ENCODE measurements at places on chromosomes 2 and 18.

DNA sequence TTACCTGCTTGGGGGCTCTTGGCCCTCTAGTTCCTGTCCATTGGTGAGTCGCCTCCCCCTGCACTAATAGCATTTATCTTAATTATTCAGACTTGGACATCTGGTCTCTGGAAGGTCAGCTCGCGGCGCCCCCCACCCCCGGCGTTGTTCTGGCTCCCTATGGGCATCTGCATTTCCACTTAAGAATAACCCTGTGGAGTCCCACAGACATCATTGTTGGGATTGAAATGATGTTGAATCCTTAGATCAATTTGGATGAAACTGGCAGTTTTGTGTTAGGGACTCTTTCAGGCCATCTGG is 313.8 kb upstream of the HS6ST1 start:
- no peak for DNase-seq

DNA sequence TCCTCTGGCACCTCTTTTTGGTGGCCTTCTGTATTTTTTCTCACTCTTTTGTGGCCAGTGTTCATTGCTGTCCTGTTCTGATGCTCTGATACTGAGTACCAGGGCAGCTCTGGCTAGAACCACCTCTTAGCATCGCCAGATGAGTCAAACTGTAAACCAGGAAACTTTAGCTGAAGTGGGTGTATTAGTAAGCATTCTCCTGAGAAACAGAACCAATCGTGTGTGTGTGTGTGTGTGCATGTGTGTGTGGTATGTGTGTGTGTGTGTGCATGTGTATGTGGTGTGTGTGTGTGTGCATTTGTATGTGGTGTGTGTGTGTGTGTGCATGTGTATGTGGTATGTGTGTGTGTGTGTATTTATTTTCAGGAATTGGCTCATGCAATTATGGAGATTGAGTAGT is 166.3 kb upstream of the SKOR2 start:
- no peak for DNase-seq

DNA sequence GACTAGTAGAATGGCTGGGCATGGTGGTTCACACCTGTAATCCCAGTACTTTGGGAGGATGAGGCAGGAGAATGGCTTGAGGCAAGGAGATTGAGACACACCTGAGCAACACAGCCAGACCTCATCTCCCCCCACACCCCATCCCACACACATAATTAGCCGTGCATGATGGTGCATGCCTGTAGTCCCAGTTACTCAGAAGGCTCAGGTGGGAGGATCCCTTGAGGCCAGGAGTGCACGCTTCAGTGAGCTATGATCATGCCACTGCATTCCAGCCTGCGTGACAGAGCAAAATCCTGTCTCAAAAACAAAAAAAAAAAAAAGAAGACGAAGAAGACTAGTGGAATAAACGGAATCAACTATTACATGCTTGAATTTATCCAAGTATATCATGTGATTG is 150.0 kb downstream of the STK39 start:
- DNase-seq, result peak; percentile 78

- no peak for DNase-seq
These were observed 261.8 kb upstream of the CHAC2 start for GRCh38 chr2:53505826-53506225.

GRCh38 chr2:164739966-164740365 is 101.7 kb downstream of the COBLL1 start:
- peak; percentile 63 for DNase-seq

DNA sequence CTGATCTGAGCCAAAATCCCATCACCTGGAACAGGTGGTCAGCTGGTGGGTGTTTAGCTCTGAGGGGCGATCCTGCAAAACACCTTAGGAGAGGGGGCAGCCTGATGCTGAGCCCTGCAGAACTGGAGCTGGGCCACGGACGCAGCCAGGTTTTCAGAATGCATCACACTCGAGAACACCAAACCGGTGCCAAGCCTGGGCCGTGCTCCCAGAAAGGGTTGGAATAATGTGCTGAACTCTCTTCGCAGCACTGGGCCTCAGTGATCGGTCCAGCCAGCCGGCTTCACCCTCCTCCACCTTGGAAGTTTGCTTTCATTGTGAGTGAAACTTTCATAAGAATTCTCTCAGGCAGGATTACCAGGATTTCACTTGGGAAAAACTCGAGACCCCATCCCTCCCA is 56.5 kb upstream of the TTC39C start:
- no peak for DNase-seq

- DNase-seq, result no peak
These were observed 555.2 kb downstream of the DCDC2C start for GRCh38 chr2:4258563-4258962.

DNA sequence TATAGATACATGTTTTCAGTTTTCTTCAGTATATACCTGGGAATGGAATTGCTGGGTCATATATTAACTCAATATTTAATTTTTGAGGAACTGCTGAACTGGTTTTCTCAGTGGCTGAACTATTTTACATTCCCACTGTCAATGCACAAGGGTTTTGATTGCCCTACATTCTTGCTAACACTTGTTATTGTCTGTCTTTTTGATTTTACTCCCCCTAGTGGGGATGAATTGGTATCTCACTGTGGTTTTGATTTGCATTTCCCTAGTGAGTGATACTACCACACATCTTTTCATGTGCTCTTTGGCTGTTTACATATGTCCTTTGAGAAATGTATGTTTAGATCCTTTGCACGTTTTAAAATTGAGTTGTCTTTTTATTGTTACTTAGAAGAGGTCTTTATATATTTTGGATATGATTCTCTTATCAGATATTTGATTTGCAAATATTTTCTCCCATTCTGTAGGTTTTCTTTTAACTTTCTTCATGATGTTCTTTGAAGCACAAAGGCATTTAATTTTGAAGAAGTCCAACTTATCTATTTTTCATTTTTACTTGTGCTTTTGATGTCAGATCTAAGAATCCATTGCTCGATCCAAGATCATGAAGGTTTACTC is 36.2 kb downstream of the ASB1 start:
- peak; percentile 3 for DNase-seq

GRCh38 chr2:156325688-156326525 is 6.6 kb downstream of the NR4A2 start:
- DNase-seq, result no peak

GRCh38 chr2:174026122-174026845 is 61.1 kb upstream of the SP3 start:
- DNase-seq, result no peak

- no peak for DNase-seq
These were observed 90.8 kb upstream of the MEIS1 start for GRCh38 chr2:66344087-66344663.

GRCh38 chr18:59264651-59265245 is 8.5 kb downstream of the RAX start:
- no peak for DNase-seq

DNA sequence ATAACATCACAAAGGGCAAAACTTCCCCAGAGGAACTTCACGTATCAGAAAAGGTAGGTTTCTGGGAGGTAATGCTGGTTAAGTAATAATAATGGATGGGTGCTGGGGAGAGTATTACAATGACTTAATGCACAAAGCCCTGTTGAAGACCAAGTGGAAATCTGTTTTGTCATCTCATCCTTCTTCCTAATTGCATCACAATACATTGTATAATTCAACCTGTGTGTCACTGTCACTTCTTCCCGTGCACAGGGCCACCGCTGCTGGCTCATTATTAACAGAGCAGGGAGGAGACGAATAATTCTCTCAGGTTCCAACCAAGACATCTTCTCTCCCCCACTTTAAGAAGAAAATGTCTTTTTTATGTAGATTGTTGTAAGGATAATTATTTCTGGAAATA is 290.9 kb downstream of the AGAP1 start:
- no peak for DNase-seq

GRCh38 chr2:11716689-11717321 is 29.6 kb upstream of the LPIN1 start:
- DNase-seq, result no peak

DNA sequence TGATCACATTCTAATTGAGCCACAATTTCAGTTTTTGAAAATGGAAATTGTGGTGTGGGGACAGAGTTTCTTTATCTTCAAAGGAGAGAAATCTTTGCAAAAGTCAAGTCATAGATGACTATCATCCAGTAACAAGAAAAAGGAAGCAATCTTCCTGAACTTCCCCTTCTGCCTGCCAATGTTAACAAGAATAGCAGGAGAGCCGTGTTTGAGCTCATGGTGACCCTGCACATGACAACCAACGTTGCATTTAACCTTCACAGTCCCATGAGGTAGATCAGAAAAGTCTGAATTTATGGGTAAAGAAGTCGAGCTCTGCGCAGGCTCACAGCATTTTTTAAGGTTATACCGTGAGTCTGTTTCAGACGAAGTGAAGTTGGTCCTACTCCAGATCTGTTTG is 454.9 kb downstream of the LPIN1 start:
- no peak for DNase-seq

DNA sequence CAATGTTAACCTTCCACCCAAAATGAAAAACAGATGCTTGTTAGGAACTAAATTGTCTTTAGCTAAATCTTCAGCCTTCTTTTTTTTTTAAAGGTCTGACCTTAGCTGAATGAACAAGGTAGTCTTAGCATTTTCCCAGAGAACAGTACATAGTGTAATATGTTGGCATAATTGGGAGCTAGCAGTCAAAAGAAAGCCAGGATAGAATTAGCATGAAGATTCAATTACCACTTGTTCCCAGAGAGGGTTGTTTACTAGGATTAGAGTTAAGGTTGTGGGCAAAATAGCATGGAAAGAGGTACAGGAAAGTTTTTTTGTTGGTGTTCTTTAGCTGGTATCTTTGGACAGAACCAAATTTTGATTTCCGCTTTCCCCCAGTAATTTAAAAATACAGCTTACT is 6.9 kb downstream of the CDH20 start:
- DNase-seq, result no peak

DNA sequence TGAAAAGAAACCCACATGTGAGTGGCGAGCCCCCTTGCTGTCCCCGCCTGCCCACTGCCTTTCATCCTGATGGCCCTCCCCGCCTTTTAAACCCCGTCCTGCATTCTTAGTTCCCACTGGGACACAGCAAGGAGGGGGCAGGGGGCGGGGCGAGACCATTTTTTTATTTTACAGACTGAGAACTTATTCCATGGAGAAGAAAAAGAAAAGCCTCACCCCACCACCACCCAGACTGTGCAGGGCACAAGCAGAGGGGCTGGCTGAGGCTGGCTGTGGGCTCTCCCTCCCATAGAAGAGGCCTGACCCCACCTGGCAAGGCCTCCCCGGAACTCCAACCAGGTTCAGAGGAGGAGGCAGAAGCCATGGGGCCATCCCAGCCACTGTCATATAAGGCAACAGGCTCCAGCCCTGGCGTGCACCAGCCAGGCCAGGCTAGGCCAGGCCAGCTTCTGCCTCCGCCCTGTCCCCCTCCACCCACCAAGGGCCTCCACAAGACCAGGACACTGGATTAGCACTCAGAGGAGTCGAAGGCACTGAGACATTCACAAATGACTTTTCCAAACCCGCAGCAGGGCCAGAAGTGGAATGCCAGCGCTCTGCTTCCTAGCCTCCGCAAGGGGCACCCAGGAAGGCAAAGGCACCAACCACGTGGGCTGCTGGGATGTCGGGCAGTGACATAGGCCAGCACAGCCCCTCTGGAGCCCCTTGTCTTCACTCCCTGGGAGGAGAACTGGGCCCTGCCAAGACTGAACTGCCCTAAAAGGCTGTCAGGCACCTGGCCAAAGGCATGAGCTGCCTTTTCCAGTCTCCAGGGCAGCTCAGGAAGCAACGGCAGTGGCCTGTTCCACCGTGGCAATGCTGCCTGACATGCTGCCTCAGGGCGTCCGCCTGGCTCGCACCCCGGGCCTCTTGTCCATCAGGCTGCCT is 37.5 kb upstream of the SEMA4C start:
- DNase-seq, result no peak

- no peak for DNase-seq
These were observed 405.0 kb upstream of the SLC39A10 start for GRCh38 chr2:195252018-195252417.

DNA sequence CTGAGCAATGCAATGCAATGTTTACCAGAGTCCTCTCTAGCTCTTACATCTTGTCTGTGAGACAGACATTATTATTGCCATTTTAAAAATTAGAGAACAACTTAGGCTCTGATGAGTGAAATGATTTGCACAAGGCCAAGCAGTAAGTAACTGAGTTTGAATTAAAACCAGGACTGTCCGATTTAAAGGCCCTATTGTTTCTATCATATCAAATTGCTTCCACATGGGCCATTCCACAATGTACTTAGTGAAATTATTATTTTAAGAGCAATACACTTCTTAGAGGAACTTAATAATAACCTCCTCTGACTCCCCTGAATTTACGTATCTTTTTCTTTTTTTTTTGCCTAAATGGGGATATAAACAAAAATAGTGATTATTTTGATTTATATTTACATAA is 64.6 kb downstream of the PLCL1 start:
- no peak for DNase-seq

DNA sequence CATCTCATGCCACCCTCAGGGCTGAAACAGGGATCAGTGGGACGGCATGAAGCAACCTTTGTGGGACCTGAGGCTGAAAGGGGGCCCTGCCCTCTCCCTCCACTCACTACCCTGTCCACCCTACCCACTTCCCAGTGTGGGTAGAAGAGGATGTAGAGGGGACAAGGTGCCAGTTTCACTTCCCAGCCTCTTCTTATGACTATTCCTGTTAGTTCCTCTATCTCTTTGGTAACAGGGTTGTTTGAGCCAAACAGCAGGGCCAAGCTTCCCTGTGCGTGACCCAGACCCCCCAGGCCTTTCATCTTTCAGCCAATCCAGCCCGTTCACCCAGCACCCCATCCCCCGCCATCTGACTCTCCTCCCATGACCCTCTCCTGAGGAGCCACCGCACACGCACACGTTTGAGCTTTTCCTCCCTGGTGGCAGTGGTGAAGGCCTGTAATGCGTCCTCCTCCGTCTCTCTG is 82.3 kb downstream of the STPG4 start:
- no peak for DNase-seq

- no peak for DNase-seq
These were observed 23.3 kb downstream of the MPHOSPH10 start for GRCh38 chr2:71153585-71154224.

Data from epithelial cell of proximal tubule (primary cell).